Fibroblast of gingiva (primary cell): ENCODE measurements at places on chromosomes 2 and 18.

- no peak for DNase-seq
Observed at GRCh38 chr2:14826518-14826917, 194.0 kb downstream of the LRATD1 start.

- DNase-seq = peak; percentile 50
Observed at GRCh38 chr18:23154823-23155500, 19.7 kb downstream of the CABLES1 start.

GRCh38 chr2:161122772-161123530 is 37.3 kb upstream of the TANK start:
- DNase-seq = peak; percentile 91

- DNase-seq = no peak
Observed at GRCh38 chr2:9779596-9780264, 63.5 kb upstream of the TAF1B start.

DNA sequence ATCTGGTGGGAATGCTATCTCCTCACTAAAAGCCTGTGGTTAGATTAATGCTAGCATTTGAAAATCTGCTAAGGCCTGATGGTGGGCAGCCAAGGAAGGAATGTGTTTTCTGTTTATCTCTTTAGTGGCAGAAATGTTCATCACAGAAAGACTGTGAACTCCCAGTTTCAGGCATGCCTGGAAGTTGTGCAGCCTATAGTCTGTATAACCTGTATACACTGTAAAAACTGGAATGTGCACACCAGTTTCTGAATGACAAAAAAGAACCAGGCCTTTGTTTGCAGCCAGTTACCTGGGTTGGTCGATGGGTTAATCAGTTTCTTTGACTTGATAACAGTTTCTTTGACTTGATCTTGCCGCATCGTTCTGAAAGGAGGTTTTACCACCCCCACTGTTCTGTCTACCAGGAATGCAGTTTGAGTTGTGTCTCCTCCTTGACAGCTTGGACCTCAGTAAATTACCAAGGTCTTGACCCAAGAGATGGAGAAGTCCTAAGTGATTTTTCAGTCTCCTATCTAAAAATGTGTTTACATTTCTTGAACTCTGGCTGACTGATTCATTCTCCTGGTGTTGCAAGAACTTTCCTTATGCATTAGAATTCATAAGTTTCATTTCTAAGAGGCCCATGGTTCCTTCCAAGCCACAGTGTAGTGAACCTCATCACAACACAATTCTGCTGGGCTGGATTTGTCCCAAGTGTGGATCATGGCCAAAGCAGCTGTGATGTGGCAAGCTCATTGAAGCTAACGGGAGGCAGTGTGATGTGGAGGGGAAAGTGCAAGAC is 62.2 kb downstream of the KIAA2012 start:
- DNase-seq = peak; percentile 98

- no peak for DNase-seq
Observed at GRCh38 chr2:60047944-60048525, 505.4 kb downstream of the BCL11A start.

DNA sequence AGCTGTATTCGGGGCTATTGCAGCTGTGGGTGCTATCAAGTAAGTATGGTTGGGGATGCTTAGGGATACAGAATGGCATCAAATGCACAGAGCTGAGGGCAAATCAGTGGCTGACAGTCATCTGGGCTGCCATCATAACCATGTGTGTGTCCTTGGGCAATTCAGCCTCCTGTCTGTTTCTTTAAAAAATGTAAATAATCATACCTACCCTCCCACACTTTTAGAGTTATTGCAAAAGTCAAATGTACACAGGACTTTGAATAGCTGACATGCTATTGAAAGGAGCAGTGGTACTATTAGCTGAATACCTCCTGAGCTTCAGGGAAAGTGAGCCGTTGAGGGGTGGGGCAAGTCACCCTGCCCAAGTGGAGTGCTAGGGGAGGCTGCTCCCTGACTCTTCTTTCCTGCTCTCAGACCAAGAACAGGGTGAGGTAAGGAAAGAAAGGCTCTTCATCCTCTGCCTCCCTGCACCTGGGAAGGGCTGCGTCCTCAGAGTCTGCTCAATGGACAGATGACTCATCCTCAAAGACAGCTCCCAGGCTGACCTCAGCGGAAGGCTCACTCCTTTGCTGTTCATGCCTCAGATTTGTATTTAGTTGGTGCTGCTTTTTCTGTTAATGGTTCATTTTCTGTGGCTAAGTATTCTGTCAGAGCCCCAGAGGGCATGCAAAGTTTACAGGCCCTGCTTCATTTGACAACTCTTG is 54.9 kb upstream of the BZW1 start:
- peak; percentile 20 for DNase-seq

GRCh38 chr2:121242976-121243375 is 42.0 kb downstream of the TFCP2L1 start:
- no peak for DNase-seq

GRCh38 chr18:43031169-43031568 is 84.3 kb downstream of the RIT2 start:
- no peak for DNase-seq

GRCh38 chr18:2656237-2656980 is 883 bp downstream of the SMCHD1 start:
- DNase-seq = peak; percentile 30

DNA sequence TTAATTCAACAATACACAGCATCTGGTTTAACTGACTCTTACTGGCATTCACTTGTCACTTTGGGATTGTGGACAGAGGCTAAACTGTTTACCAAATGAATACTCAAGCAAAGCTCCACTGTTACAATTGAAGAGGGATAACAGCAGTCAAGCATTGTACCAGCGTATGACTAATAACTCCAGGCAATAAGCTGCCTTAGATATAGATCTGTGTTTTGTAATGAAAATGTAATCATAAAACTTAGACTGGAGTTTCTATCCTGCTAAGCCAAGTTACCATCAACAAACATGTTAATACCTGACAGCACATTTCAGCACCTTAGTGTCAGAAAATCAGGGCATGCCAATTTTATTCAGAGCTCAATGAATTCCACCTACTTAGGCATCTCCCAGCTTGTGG is 889.5 kb downstream of the EPHA4 start:
- DNase-seq = no peak

GRCh38 chr2:143344780-143345179 is 215.6 kb downstream of the ARHGAP15 start:
- DNase-seq = no peak

DNA sequence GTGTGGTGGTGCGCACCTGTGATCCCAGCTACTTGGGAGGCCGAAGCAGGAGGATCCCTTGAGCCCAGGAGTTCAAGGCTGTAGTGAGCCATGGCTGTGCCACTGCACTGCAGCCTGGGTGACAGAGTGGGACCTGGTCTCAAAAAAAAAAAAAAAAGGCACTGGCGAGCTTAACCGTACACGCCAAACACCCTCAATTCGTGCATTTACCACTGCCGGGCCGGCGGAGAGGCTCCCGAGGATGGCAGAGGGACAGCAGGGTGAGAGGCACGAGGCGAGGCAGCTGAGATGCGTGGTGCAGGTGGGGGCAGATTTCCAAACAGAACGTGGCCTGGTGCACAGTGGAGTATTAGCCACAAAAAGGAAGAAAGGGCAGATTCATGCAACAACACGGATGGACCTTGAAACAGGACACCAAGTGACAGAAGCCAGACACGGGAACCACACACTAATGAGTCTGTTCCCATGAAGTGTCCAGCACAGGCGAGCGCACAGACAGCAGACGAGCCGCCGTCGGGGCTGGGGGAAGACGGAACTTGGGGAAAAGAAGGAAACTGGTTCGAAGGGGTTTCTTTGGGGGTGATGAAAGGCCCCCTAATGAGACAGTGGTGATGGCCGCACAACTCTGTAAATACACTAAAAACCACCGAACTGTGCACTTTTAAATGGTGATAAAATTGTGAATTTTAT is 27.4 kb downstream of the SLC66A2 start:
- DNase-seq = no peak

DNA sequence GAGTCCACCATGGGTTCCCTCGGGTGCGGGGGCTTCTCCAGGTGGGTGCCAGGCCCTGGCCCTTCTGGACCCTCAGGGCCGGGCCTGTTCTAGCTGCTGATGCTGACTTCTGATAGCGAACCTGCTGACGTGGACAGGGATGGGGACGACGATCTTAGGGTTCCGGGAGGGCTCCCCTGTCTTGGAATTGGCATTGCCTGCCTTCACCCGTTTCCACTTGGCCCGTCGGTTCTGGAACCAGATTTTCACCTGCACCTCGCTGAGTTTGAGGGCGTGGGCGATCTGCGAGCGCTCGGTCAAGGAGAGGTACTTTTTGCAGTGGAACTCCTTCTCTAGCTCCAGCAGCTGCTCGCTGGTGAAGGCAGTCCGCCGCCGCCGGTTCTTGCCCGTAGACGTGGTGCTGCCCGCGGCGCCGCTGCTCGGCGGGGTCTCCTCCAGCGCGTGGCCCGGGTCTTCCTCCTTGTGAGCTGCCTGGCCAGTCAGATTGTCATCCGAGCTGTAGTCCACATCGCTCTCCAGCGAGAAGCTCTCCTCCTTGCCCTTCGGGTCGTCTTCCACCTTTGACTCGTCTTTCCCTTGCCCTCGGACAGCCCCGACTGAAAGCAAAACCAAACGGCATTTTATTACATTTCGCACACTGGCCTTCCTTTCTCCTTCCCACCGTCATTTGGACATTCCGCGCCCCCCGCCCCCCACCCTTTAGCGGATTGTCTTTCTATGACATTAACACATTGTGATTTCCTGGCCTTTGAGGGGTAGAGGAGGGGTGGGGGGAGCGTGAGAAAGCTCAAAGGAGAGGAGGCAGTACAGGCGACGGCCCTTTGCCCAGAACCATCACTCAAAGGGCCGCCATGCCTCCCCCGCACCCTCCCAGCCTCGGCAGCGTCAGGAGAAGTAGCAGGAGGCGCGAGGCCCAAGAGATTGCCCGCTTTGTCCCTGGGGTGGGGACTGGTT is 2.1 kb downstream of the GBX2 start:
- DNase-seq = no peak

- DNase-seq = no peak
Observed at GRCh38 chr18:11119959-11120587, 29.3 kb downstream of the PIEZO2 start.

DNA sequence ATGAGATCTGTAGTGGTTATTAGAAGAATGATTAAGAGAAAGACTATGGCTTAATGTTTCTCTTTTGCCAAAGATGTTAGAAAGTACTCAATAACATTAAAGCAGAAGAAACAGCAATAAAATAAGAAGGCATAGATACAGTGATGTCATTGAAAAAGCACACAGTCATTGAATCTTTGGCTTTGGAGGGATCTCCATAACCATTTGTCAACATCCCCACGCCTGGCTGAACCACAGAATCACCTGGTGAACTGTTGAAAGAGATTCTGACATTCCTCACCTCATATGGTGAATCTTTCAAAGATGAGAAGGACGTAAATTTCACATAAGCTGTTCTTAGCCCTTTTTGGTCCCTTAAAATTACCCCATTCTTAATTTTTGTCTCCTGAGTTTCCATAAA is 324.6 kb upstream of the NRP2 start:
- DNase-seq = no peak

GRCh38 chr18:62757399-62758010 is 42.2 kb downstream of the PHLPP1 start:
- no peak for DNase-seq

- DNase-seq = no peak
Observed at GRCh38 chr2:98180456-98180855, 93.5 kb downstream of the VWA3B start.

DNA sequence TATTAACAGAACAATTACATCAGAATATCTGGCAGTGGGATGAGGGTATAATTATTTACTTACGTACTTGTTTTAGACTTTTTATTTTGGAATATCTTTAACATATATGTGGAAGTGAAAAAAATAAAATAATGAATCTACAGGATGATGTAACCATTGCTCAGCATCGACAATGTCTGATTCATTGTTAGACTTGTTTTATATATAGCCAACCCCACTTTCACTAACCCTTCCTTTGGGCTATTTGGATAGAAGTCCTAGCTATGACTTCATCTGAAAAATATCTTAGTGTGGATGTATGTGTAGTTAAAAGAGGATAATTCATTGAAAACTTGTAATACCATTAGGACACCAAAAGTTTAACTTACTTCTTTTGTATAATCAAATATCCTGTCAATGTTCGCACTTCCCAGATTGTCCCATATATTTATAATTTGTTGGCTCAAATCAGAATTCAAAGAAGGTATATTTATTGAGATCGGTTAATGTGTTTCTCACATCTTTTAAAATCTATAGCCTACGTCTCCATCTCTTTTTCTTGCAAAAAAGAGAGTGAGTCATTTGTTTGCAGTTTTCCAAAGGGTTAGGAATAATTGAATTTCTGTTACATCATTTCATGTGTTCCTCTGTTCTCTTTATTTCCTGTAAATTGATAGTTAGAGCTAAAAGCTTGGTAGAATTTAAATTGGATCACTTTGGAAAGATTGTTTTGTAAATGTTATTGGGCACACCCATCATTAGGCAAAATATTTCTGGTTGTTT is 506.1 kb upstream of the FAM98A start:
- DNase-seq = peak; percentile 17

GRCh38 chr18:46336278-46337111 is 232.3 kb downstream of the HAUS1 start:
- DNase-seq = no peak

DNA sequence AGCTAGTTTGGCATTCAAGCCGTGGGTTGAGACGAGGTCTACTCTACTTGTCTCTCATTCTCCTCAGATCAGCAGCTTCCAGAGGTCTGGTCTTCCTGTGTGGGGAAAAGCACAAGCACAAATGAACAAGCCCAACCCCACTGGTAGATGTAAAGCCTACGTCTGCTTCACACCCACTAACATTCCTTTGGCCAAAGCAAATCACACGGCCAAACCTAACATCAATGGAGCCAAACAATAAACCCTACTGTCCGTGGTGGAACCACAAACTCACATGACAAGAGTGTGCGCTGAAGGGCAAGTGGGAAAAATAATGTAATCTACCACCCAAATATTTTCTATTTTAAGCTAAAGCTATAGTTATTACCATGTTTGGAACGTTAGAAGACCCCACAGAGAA is 179.3 kb upstream of the MGAT5 start:
- no peak for DNase-seq

GRCh38 chr2:64218137-64218802 is 74.0 kb upstream of the PELI1 start:
- DNase-seq = no peak

DNA sequence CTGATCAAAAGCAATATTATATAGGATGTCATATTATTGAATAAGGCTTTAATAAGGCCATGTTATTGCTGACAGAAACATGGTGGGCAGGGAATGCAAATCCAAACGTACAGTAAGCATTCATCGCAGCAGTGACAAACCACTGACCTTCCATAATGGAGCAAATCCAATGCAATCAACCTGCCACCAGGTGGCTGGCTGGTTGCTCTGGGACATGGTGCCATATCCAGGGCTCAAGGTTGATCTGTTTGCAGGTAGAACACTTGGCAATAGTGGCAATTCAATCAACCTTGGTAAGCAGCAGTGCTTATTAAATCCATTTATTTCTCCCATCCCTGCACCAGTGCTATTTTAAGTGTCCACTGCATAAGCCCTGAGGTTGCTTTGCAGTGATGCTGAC is 75.4 kb downstream of the CERKL start:
- DNase-seq = no peak

GRCh38 chr18:22846088-22846683 is 86.9 kb upstream of the RBBP8 start:
- peak; percentile 8 for DNase-seq

DNA sequence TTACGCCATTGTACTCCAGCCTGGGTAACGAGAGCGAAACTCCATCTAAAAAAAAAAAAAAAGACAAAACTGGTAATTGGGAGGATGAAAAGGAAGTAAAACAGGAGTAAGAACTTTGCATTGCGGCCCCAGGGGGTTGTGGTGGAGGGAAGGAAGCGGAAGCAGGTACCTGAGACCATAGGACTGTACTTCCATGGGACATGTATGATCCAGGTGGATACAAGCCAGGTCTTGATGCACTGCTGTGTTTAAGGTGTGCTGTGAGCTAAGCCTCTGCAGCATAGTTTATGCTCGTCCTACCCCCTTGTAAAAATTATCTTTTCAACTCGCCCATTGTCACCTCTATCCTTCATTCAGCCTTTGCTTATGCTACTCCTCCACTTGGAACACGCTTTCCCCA is 23.7 kb downstream of the FBXO36 start:
- no peak for DNase-seq
